ENCODE measurements at places on chromosomes 7 and 10. TPM values are rescaled to one million over a fixed set of nuclear protein-coding genes. Genes with fewer than 3 reads are reported as not detected.

- no peak for DNase-seq
- no peaks in the 10 kb centered on the region for H3K27me3 ChIP-seq
- H3K4me3 ChIP-seq = no peak overlapping the region
- H3K36me3 ChIP-seq = no peaks in the 10 kb centered on the region
Observed at GRCh38 chr7:7122701-7123281, 59.6 kb upstream of the C1GALT1 start.

DNA sequence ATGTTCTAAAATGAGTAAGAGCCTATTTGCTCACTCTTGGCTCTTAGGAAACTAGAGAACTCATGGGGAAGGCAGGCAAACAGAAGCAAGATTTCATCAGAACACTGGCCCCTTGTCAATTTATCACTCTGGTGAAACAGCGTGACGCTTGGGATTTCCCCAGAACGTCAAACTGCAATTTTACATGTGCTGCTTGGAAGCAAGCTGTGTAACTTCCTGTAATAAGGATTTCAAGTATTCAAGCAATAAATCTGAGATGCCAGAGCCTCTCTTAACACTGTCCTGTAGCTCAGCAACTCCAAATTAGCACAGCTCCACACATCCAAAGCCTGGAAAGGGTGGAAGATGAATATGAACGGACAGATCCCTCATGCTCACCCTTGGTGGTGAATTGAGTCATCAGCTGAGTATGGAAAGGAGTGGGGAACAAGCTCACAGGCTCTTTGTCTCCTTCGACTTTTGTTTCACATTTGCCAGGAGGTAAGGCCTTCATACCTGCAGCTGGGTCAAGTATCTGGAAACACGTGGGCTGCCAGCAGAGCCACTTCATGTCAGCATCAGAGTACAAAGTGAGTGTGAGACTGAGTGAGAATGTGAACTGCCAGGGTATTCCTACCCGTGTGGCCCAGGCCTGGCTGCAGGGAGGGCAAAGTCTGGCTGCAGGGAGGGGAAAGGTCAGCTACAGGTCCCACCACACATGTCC is 140.4 kb upstream of the NAMPT start:
- H3K4me1 ChIP-seq = peaks cover 55% of the 10 kb centered on the region
- peaks cover 16% of the 10 kb centered on the region for H3K36me3 ChIP-seq
- DNase-seq = peak; percentile 77
- peaks cover 14% of the 10 kb centered on the region for H3K27me3 ChIP-seq
- peak overlapping the region; percentile 99 for H3K27ac ChIP-seq

- DNase-seq = no peak
- no peak overlapping the region for H3K27ac ChIP-seq
- peaks cover 7% of the 10 kb centered on the region for H3K27me3 ChIP-seq
- no peak overlapping the region for H3K4me3 ChIP-seq
- H3K4me1 ChIP-seq = peaks cover 3% of the 10 kb centered on the region
Observed at GRCh38 chr7:55140221-55140940, 121.6 kb downstream of the EGFR start.

DNA sequence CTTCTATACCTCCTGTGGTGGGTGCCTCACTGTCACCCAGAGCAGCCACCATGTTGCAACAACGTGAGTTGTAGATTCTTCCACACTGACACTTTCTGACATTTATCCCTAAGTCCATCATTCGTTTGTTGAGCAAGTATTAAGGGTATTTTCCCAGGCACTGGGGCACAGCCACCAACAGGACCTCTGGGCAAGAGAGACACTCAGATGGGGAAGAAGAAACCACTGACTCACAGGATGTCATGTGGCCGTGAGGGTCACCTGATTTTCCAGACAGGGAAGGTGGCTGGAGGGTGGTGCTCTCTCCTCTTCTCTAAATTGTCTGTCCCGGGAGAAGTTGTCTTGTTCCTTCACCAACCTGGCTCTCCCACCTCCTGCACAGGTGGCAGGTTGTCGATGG is 51.7 kb upstream of the PPIF start:
- DNase-seq = no peak
- no peaks in the 10 kb centered on the region for H3K27me3 ChIP-seq
- no peak overlapping the region for H3K27ac ChIP-seq
- H3K36me3 ChIP-seq = peaks cover 24% of the 10 kb centered on the region

DNA sequence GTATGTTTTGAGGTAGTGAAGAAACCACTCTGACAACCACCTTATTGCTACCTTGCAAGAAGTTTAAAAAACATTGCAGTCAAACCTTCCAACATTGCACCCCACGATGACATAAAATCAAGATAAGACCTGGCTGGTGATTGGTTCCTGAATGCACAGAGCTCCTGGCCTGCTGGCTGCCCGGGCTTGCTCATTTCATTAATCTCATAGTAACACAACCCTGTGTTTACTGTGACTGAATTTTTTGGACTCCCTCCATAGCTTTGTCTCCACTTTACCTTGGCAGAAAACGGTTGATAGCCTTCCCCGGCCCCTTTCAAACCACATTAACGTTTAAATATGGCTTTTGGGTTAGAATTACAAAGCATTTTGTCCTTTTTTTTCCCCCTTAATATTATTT is 27.5 kb downstream of the VWA2 start:
- no peak for DNase-seq
- H3K27ac ChIP-seq = no peak overlapping the region
- H3K4me3 ChIP-seq = no peak overlapping the region

Gene ATG9B
- 12.3 TPM for total RNA-seq

Gene GIGYF1
- total RNA-seq = 45.2 TPM

- H3K4me1 ChIP-seq = no peaks in the 10 kb centered on the region
- no peaks in the 10 kb centered on the region for H3K36me3 ChIP-seq
- H3K27ac ChIP-seq = no peak overlapping the region
Observed at GRCh38 chr10:49106451-49106850, 8.9 kb downstream of the VSTM4 start.

- H3K4me3 ChIP-seq = no peak overlapping the region
- no peaks in the 10 kb centered on the region for H3K27me3 ChIP-seq
- no peak for DNase-seq
- H3K4me1 ChIP-seq = peaks cover 60% of the 10 kb centered on the region
Observed at GRCh38 chr7:130891254-130892094, 157.5 kb upstream of the KLF14 start.

GRCh38 chr10:114174695-114175188 is 739 bp upstream of the CCDC186 start:
- DNase-seq = no peak
- H3K4me3 ChIP-seq = peak overlapping the region; percentile 98
- H3K36me3 ChIP-seq = peaks cover 3% of the 10 kb centered on the region
- peak overlapping the region; percentile 83 for H3K27ac ChIP-seq
- peaks cover 3% of the 10 kb centered on the region for H3K27me3 ChIP-seq

Gene CLDN12
- total RNA-seq = 6.2 TPM

DNA sequence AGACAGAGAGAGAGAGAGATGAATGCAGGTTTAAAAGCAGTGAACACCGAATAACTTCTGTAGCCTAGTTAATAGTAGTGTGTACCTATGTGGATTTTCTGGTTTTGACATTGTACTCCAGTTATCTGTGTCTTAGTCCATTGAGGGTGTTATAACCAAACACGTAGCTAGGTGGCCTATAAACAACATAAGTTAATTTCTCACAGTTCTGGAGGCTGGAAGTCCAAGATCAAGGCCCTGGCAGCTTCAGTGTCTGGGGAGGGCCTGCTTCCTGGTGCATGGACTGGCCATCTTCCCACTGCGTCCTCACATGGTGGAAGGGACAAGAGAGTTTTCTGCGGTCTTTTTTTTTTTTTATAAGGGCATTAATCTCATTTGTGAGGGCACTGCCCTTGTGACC is 23.5 kb downstream of the AOC1 start:
- H3K27me3 ChIP-seq = peaks cover 3% of the 10 kb centered on the region
- H3K4me3 ChIP-seq = no peak overlapping the region
- DNase-seq = no peak
- peaks cover 4% of the 10 kb centered on the region for H3K4me1 ChIP-seq
- H3K27ac ChIP-seq = no peak overlapping the region
- H3K36me3 ChIP-seq = peaks cover under 1% of the 10 kb centered on the region

Gene MTPN
- total RNA-seq = 136 TPM

Gene HABP2
- not detected for total RNA-seq

DNA sequence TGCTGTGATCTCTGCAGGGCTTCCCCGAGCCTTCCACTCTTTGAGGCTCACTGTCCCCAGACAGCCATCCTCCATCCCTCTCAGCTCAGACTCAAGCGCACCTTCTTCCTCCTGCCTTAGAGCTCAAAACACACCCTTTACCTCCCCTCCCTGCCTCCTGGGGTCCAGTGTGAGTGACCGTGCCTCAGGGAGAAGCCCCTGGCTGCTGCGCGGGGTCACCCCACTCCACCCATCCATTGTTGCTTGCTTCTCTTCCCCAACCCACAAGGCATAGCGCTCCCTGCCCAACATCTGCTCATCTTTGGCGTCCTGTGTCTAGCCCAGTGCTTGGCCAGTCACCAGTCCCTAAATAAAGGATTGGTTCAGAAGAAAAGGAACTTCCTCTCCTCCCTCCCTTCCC is 170.3 kb downstream of the TCERG1L start:
- peaks cover 3% of the 10 kb centered on the region for H3K27me3 ChIP-seq
- H3K36me3 ChIP-seq = no peaks in the 10 kb centered on the region
- no peaks in the 10 kb centered on the region for H3K4me1 ChIP-seq

Gene CPVL
- not detected for total RNA-seq

DNA sequence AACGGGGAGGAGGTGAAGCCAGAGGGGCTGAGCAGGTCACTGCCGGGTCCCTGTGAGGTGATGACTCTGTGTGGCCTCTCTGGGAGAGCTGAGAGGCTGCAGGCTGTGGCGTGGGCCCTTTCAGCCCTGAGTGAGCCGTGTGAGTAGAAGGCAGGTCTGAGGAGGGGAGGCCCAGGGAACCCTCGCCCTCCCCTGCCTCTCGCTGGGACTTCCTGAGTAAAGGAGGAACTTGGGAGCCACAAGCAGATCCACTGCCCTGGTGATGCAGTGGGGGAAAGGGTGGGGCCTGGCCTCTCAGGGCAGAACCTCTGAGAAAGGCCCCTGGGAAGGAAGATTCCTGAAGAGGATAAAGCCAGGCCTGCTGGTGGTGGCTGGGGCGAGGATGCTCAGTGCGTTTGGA is 22.8 kb downstream of the EEPD1 start:
- DNase-seq = no peak
- no peaks in the 10 kb centered on the region for H3K27me3 ChIP-seq
- H3K36me3 ChIP-seq = no peaks in the 10 kb centered on the region
- no peak overlapping the region for H3K27ac ChIP-seq
- no peak overlapping the region for H3K4me3 ChIP-seq
- no peaks in the 10 kb centered on the region for H3K4me1 ChIP-seq

Gene HMX3
- 0.24 TPM for total RNA-seq

- no peaks in the 10 kb centered on the region for H3K27me3 ChIP-seq
- peaks cover 8% of the 10 kb centered on the region for H3K4me1 ChIP-seq
- H3K36me3 ChIP-seq = peaks cover 10% of the 10 kb centered on the region
- H3K4me3 ChIP-seq = no peak overlapping the region
- no peak overlapping the region for H3K27ac ChIP-seq
- no peak for DNase-seq
Observed at GRCh38 chr7:7843240-7843639, 124.8 kb upstream of the RPA3 start.

GRCh38 chr10:770975-771374 is 81.5 kb upstream of the DIP2C start:
- no peaks in the 10 kb centered on the region for H3K4me1 ChIP-seq
- no peaks in the 10 kb centered on the region for H3K27me3 ChIP-seq
- no peak overlapping the region for H3K27ac ChIP-seq
- no peak overlapping the region for H3K4me3 ChIP-seq
- no peak for DNase-seq

Gene ZNF239
- total RNA-seq = 1.5 TPM

- no peaks in the 10 kb centered on the region for H3K36me3 ChIP-seq
- H3K4me1 ChIP-seq = no peaks in the 10 kb centered on the region
- H3K27ac ChIP-seq = no peak overlapping the region
- H3K27me3 ChIP-seq = peaks cover 5% of the 10 kb centered on the region
- no peak for DNase-seq
Observed at GRCh38 chr7:141208539-141208938, 134.7 kb downstream of the TMEM178B start.

Measured in activated naive CD8-positive, alpha-beta T cell treated with anti-CD3 and anti-CD28 coated beads for 36 hours (primary cell).